ENCODE measurements at places on chromosomes 5 and 9. TPM values are rescaled to one million over a fixed set of nuclear protein-coding genes. Genes with fewer than 3 reads are reported as not detected.

The DRD1 gene
- total RNA-seq, result 18.3 TPM

The UNC5A gene
- 6.1 TPM for total RNA-seq

The PCDHA13 gene
- total RNA-seq, result 13.5 TPM

The FGF1 gene
- total RNA-seq, result 2.9 TPM

Measured in frontal cortex (tissue), 4 donors.